Activated CD4-positive, alpha-beta T cell treated with anti-CD3 and anti-CD28 coated beads, Interleukin-2, amount 50 U/mL, for 4 hours (primary cell): ENCODE measurements at places on chromosomes 7 and 10.

GRCh38 chr7:134854816-134855215 is 75.4 kb downstream of the CALD1 start:
- DNase-seq = no peak

DNA sequence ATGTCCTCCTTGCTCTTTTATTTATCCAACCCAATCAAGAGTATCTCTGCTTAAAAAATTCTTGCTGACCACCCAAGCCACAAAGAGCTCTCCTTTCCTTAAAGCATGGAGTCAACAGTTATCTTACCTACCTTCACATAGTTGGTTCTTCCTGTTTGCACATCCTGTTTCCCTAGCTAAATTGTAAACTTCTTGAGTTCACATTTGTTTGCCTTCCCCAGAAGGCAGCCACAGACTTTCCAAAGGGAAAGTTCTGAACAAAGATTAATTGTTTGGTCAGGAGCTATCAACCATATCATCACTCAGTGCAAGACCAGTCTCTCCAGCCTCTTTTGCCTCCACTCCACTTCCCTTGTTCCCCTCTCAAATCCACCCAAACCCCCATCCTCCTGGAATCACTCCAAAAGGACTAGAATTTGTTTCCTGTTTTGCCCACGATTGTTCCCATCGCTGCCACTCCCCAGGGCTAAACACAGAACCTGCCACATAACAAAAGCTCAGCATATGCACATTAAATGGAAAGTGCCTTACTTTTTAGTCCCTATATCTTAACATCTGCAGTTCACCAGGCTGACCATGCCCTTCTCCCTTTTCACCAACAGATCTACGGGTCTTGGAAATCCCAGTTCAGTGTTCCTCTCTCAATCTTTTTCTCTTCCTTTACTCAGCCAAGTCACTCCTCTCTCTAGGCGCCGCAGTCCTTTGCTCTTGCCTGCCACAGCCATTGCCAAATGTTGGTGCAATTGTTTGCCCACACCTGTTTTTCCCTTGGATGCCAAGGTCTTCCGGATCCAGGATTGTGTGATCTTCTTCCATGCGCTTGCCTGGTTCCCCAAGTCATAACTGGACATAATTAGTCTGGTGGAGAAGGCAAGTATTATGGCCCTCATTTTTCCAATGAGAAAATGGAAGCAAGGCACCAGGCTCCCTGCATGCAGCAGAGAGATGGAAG is 265.5 kb downstream of the KCNMA1 start:
- no peak for DNase-seq

DNA sequence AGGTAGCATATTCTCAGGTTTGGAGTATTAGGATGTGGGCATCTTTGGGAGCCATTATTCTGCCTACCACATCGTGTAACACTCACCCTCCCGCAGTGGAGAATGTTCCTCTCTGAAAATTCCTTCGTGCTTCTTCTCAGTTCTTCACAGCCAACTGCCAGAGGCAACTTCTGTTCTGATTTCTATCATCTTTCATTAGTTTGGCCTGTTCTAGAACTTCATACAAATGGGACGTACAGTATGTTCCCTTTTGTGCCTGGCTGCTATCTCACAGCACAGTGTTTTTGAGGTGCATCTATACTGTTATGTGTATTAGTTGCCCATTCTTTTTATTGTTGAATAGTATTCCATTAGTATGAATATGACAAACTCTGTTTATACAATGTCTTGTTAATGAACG is 8.9 kb upstream of the SLC26A3 start:
- DNase-seq = no peak

DNA sequence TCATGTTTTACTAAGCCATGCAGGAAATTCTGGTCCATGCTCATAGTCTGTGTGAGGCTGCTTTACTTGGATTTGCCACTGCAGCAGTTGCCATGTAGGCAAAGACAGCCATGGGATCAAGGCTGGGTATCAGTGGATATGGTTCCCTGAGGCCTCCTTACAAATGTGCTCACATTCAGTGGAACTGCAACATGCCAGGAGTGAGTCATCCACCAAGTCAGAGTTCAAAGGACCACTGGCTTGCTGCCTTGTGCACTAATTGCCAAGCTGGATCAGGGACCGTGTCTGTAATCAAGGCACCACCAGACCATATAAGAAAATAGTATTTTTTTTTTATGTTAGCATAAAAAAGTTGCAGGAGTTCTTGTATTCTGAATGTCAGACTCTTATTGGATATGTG is 101.0 kb downstream of the CDCA7L start:
- no peak for DNase-seq

- DNase-seq = no peak
Observed at GRCh38 chr7:47511699-47512370, 70.1 kb downstream of the TNS3 start.

- DNase-seq = no peak
Observed at GRCh38 chr7:89666136-89666835, 488.0 kb upstream of the STEAP1 start.

GRCh38 chr7:57381581-57381980 is 68.4 kb upstream of the ZNF716 start:
- no peak for DNase-seq

DNA sequence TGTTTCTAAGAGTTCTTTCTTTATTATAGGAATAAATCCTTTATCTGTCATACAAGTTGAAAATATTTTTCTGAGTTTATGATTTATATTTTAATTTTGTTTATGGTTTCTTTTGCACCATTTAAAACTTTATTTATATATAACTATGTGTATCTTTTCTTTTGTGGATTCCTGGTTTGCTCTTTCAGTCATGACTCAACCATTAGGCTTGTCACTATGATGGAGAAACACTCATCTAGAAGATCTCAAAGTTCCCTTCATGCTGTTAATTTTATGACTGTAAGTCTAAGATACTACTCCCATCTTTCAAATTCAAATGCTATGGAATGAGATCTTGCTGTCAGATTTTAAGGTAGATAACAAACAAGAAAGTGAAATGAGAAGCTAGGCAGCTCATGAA is 199.5 kb downstream of the INHBA start:
- no peak for DNase-seq

DNA sequence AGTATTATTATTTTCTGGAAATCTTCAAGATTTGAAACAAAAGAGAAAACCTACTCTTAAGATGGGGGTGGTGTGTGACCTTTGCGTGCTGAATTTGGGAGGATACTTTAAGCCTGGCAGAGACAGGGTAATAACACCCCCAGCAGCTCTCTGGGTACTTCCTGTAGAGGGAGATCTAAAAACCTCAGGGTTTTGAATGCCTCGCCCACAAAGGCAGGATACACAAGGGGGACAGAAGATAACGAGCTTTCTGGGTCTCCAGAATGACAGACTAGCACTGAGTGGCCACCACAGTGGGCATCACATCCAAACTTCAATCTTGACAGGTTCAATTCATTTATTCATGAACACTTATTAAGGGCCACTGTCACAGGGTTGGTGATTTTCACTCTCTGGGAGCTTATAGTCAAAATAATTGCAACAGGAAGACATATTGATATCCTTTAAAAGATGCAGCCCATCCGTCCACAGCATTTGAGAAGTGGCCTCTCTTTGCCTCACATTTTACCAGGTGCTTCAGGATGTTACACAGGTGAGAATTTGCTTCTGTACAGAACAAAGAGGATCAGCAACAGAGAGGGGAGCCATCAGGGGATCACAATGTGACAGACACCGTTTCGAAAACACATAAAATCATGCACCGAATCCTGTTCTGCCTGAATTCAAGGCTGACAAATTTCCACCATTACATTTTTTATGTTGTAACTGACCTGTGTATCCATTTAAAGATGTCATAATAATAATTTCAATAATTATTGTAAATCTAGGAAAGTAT is 14.3 kb downstream of the CPA1 start:
- DNase-seq = no peak

GRCh38 chr10:33509231-33509831 is 174.9 kb upstream of the NRP1 start:
- DNase-seq = no peak

DNA sequence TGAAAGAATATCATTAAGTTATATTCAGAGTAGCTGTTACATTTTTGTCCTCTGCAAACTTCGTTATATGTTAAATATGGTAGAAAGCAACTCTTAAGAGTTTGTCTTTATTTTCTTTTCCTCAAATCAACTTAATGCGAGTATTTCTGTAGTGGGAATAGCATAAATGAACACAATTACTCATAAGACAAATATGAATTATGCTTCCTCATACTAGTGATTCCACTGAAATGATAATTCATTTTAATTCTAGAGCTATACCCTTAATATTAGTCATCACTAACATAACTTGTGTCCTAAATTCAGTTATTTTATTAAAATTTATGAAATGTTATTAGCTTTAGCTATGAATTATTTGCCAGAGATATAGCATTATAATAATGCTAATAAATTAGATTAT is 820.6 kb upstream of the KCND2 start:
- no peak for DNase-seq

- no peak for DNase-seq
Observed at GRCh38 chr10:73655990-73656298, at the start of gene SYNPO2L. Gene SYNPO2L, minus strand, starts transcription at chr10:73656029. Its CDS starts 107 bp downstream, at chr10:73655922.
